HCT116 (cell line): ENCODE measurements at places on chromosomes 13 and 19. TPM values are rescaled to one million over a fixed set of nuclear protein-coding genes. Genes with fewer than 3 reads are reported as not detected.

DNA sequence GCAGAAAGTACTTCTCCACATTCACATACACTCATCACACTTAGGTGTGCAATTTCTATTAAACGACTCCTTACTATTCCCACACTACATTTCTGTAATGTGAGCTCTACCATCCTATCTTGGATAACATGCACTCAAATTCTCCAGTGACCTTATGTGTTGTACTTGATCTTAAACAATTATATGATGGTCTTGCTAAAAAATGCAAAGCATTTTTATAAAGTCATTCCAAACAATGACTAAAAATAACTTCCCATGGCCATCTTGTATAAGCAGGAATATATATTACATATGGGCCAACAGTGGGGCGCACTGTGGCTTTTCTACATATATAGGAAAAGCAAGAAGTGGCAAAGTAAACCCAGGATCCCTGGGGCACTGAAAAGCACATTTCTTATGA lies 155.5 kb downstream of the FLT1 start:
- no peak for DNase-seq

DNA sequence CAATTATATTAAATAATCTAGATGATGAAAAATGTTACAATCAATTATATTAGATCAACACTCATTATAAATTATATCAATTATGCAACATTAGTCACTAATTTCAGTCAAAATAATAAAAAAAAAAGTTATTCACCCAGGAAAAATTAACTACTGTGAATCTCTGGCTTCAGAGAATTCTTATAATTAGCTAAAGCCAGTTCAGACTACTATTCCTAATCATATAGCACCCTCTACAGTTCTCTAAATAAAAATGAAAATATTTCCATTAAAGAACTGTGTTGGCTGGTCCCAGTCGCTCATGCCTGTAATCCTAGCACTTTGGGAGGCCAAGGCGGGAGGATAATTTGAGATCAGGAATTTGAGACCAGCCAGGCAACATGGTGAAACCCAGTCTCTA lies 33.0 kb downstream of the XPO4 start:
- DNase-seq, result no peak

DNA sequence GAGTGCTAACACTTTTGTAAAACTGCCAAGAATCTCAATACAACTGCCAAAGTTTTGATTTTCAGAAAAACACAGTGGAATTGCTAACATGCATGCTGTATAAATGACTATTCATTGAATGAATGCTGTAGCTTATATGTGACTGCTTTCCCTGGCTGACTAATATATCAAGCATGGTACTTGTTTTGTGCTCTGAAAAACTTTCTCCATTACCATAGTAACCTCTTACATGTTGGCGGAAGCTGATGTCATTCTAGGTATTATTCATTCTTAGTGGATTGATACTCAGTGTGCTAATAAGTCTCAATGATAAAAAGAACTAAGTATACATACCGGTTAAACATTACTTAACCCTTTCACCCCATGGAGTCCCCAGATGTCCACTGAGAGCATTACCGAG lies 166.1 kb upstream of the MYO16 start:
- DNase-seq, result no peak

- no peak for DNase-seq
Observed at GRCh38 chr19:16361254-16361653, 36.6 kb downstream of the KLF2 start.

- no peak for DNase-seq
Observed at GRCh38 chr13:69948016-69948415, 159.6 kb upstream of the ATXN8OS start.

DNA sequence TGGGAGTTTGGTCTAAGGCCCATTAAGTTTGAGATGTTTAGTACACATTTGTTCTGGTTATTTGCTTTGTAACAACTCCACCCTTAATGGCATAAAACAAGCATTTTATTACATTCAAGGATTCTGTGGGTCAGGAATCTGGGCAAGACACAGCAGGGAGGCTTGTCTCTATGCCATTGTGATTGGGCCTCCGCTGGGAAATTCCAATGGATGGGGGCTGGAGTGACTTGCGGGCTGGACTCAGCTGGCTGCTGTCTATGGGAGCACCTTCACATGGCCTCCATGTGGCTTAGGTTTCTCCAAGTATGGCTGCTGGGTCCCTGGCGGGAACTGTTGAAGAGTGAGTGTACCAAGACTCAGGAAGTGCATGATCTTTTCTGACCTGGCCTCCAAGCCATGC lies 159.0 kb downstream of the PAN3 start:
- no peak for DNase-seq

- DNase-seq, result no peak
Observed at GRCh38 chr13:21446656-21447055, 12.4 kb downstream of the ZDHHC20 start.

The LILRA5 gene
- total RNA-seq, result not detected
